Tibial nerve (tissue), 4 donors: ENCODE measurements at places on chromosomes 12 and 14.

DNA sequence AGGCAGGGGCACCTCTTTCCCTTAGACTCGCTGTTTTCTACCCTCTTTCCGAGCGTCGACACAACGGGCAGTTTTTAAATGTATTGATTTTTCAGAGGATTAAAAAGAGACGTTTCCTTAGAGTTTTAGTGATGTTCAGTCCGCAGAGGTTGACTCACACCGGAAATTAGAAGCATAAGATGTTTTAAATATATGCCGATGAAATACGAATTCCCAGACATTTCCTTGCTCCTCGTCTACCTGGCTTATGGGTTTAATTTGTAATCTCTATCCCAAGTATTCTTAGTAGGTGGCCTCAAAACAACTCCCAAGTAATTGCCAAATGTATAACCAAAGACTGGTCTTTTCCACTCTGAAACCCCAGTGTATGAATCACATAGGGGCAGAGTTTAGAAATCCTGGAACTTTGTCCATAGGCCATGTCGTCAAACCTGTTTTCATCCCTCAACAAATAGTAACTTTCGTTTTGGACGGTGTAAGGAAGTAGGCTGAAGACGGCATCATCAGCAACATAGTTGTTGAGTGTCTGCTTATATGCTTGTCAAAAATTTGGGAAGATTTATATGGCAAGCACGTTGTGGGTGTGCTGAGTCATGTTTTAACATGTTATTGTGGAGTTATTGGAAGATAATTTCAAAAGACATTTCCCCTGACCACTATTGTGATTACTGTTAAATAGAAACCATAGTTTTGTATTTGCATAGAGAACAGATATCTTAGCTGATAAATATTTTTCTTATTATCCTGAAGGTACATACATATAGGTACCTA is 824 bp downstream of the TBK1 start:
- peak overlapping the region; percentile 97 for H3K27ac ChIP-seq
- no peaks in the 10 kb centered on the region for H3K27me3 ChIP-seq
- DNase-seq = peak; percentile 12
- H3K4me1 ChIP-seq = peaks cover 26% of the 10 kb centered on the region
- peaks cover 15% of the 10 kb centered on the region for H3K36me3 ChIP-seq

- no peaks in the 10 kb centered on the region for H3K4me1 ChIP-seq
- DNase-seq = no peak
- H3K36me3 ChIP-seq = no peaks in the 10 kb centered on the region
- no peak overlapping the region for H3K4me3 ChIP-seq
- no peak overlapping the region for H3K27ac ChIP-seq
- H3K27me3 ChIP-seq = no peaks in the 10 kb centered on the region
Measured at GRCh38 chr12:41064411-41064810, 123.7 kb upstream of the PDZRN4 start.

- no peaks in the 10 kb centered on the region for H3K4me1 ChIP-seq
- no peak overlapping the region for H3K27ac ChIP-seq
- no peaks in the 10 kb centered on the region for H3K27me3 ChIP-seq
- no peak overlapping the region for H3K4me3 ChIP-seq
Measured at GRCh38 chr14:105879867-105880561, 353.6 kb downstream of the TMEM121 start.

DNA sequence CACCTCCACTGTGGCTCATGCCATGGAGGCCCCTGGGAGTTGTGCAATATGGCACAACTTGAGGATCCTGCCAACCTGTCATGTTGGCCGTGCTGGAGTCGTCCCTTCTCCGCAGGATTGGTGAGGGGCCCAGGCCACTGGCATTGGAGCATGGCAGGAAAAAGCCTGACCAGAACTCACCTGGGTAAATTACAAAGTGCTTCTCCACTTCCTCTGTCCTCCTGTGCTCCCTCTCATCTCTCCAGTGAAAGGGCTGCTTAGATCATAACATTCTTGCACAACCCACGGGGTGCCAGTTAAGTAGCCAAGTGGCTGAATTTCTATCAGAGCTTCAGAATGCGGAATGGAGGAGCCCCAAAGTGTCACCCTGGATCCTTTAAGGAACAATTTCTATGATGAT is 381.0 kb downstream of the DPF3 start:
- H3K4me1 ChIP-seq = no peaks in the 10 kb centered on the region
- no peaks in the 10 kb centered on the region for H3K36me3 ChIP-seq
- H3K27me3 ChIP-seq = no peaks in the 10 kb centered on the region
- DNase-seq = no peak
- no peak overlapping the region for H3K4me3 ChIP-seq
- H3K27ac ChIP-seq = no peak overlapping the region

GRCh38 chr14:77562681-77563080 is 53.8 kb downstream of the SPTLC2 start:
- H3K4me3 ChIP-seq = no peak overlapping the region
- no peak overlapping the region for H3K27ac ChIP-seq

- H3K36me3 ChIP-seq = no peaks in the 10 kb centered on the region
- no peak overlapping the region for H3K4me3 ChIP-seq
- no peak for DNase-seq
- H3K27ac ChIP-seq = no peak overlapping the region
- no peaks in the 10 kb centered on the region for H3K4me1 ChIP-seq
Measured at GRCh38 chr12:2561367-2561766, 233.4 kb upstream of the FKBP4 start.

- H3K27me3 ChIP-seq = no peaks in the 10 kb centered on the region
- H3K4me1 ChIP-seq = no peaks in the 10 kb centered on the region
Measured at GRCh38 chr12:27221625-27222387, 22.3 kb upstream of the STK38L start.

DNA sequence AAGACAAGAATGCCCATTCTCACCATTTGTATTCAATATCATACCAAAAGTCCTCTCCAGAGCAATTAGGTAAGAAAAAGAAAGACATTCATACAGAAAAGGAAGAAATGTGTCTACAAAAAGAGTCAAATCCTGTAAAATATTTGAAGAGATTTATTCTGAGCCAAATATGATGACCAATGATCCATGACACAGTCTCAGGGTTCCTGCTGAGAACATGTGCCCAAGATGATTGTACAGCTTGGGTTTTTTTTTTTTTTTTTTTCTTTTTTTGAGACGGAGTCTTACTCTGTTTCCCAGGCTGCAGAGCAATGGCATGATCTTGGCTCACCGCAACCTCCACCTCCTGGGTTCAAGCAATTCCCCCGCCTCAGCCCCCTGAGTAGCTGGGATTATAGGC is 296.2 kb downstream of the C12orf75 start:
- no peaks in the 10 kb centered on the region for H3K27me3 ChIP-seq
- no peaks in the 10 kb centered on the region for H3K4me1 ChIP-seq
- H3K4me3 ChIP-seq = no peak overlapping the region
- DNase-seq = no peak
- no peak overlapping the region for H3K27ac ChIP-seq

DNA sequence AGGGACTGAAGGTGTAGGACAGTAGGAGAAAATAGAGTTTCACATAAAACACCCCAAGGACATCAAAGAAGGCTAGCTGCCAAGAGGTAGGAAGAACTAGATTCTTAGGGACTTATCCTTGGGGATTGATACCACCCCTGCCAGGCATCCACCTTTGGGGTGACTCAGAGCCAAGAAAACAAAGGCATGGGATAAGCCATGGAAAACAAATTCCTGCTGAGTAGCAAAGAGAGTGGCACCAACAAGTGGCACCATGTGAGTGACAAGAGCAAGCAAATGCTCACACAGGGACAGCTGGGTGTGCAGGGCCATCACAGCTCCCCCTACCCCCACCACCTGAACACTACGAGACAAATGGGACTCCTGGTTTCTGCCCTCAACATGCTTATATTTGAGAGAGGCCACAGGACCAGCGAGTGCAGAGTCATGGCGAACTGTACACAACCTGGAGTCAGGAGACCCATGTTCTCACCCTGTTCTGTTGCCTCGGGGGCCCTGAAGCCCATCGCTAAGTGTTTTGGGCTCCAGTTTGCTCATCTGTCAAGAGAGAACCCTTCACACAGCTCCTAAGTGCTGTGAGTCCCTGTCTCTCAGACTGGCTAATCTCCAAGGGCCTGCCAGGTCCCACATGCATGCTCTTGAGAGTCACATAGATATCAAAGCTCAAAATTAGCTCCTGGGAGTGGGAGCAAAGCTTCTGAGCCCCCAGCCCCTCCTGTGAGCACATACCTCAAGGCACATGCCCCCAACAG is 91.9 kb downstream of the DPF3 start:
- H3K4me3 ChIP-seq = no peak overlapping the region
- no peak for DNase-seq

- peaks cover 14% of the 10 kb centered on the region for H3K4me1 ChIP-seq
- no peak overlapping the region for H3K27ac ChIP-seq
- no peaks in the 10 kb centered on the region for H3K27me3 ChIP-seq
- no peak overlapping the region for H3K4me3 ChIP-seq
- no peak for DNase-seq
Measured at GRCh38 chr12:31316891-31317290, 9.1 kb downstream of the SINHCAF start.

- no peak for DNase-seq
- no peak overlapping the region for H3K27ac ChIP-seq
- no peaks in the 10 kb centered on the region for H3K4me1 ChIP-seq
- no peak overlapping the region for H3K4me3 ChIP-seq
- H3K36me3 ChIP-seq = no peaks in the 10 kb centered on the region
Measured at GRCh38 chr12:55877824-55878223, 35.1 kb upstream of the MMP19 start.

DNA sequence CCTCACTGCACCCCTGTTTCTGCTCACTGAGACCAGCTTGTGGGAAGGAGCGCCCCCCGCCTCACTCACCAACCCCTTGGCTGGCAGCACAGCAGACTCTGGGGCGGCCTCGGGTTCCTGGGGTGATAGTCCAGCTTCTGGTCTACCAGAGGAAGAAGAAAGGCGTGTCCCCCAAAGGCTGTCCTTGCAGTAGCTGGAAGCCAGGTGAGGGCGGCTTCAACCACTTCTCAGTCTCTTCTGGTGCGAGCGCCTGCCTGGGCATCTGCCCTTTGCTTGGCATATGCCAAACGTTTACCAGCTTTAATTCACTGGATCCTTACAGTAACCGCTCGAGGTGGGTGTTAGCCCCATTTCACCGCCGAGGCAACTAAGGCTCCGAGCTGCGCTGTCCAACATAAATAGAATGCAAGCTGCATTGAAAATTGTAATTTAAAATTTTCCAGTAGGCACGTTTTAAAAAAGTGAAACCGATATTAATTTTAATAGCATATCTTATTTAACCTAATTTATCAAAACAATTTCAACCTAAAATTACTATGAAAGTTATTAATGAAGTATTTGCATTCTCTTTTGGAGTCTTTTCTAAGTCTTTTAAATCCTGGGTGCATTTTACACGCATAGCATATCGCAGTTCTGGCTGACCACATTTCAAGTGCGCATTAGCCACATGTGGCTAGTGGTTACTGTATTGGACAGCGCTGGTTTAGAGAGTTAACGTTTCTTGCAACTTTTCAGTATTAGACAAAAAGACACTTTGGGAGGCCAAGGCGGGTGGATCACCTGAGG is 872 bp downstream of the FAM177A1 start:
- H3K4me1 ChIP-seq = no peaks in the 10 kb centered on the region
- H3K27me3 ChIP-seq = no peaks in the 10 kb centered on the region
- no peaks in the 10 kb centered on the region for H3K36me3 ChIP-seq
- peak overlapping the region; percentile 89 for H3K27ac ChIP-seq

DNA sequence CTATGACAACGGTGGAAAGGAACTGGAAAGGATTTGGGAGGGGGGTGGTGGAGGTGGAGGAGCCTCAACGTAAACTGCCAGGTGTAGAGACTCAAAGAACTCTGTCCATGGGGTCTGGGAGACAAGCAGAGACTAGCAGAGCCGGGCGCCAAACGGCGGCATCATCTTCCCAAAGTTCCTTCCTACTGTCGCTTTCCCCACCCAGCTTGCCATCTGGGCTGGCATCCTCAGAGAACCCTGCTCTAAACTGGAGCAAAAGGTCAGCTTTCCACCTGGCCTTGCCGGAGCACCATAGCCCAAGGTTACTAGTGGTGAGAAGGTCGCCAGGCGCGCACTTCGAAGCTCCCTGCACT is 4.0 kb upstream of the IRF2BPL start:
- peak overlapping the region; percentile 99 for H3K27ac ChIP-seq
- H3K4me3 ChIP-seq = peak overlapping the region; percentile 62
- H3K36me3 ChIP-seq = no peaks in the 10 kb centered on the region
- H3K4me1 ChIP-seq = peaks cover 51% of the 10 kb centered on the region

DNA sequence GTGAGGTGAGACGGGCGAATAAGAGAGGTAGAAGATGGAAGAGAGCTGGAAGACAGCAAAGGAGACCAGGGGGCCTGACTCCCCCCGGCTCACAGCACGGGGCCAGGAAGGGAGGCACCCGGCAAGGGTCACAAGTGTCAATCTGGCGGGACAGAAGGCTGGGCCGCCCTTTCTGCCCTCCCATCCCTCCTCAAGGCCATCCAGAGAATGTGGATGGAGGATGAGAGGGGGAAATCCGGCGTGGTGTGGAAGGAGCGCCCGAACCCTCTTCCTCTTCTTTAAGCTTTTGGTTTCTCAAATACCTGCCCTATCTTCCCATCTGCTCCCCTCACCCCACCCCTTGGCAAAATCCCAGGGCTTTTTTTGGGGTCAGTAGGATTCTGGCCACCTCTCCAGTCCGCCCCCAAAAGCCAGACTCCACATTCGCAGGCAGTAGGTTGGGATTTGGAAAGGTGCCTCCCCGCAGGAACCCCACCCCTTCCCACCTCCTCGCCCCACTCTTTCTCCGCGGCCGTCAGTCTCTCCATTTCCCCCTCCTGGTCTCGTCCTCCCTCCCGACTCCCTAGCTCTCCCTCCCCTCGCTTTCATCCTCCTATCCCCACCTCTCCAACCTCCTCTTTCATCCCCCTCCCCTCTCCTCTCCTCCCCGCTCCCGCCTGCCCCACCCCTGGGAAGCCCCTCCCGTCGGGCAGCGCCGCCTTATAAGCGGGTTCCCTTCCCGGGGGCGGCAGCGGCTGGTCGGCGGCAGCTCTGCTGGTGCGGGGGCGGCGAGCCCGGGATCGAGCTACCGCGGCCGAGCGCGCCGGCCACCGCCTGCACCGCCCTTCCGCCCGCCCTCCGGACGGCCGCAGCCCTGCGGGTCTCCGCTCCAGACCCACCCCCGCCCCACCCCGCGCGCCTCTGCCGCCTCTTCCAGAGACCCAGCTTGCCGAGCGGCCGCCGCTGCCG is at the start of gene PTMS:
PTMS (plus strand) TSS at position 730 of the 948 bp plus-strand sequence. CDS start 343 bp downstream, outside the sequence.
- H3K27me3 ChIP-seq = no peaks in the 10 kb centered on the region
- peak; percentile 61 for DNase-seq
- H3K27ac ChIP-seq = peak within 1 kb of the TSS; percentile 95
- peak within 1 kb of the TSS; percentile 72 for H3K4me3 ChIP-seq
- H3K4me1 ChIP-seq = peaks cover 3% of the 10 kb centered on the region

DNA sequence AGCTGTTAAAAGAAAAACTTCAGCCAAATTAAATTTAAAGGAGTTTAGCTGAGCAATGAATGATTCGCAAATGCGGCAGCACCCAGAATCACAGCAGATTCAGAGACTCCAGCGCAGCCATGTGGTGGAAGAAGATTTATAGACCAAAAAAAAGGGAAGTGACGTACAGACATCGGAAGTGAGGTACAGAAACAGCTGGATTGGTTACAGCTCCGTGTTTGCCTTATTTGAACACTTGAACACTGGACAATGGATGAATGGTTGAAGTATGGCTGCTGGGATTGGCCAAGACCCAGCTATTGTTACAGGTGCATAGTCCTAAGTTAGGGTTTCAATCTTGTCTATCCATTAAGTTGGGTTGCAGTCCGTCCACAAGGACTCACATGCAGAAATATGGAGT is 42.6 kb downstream of the GALNT8 start:
- no peak overlapping the region for H3K4me3 ChIP-seq
- H3K4me1 ChIP-seq = no peaks in the 10 kb centered on the region
- H3K27me3 ChIP-seq = no peaks in the 10 kb centered on the region
- no peaks in the 10 kb centered on the region for H3K36me3 ChIP-seq
- no peak overlapping the region for H3K27ac ChIP-seq
